ENCODE measurements at places on chromosomes 16 and 17.

- no peak for DNase-seq
These were observed 2.7 kb upstream of the ZG16B start for GRCh38 chr16:2827374-2827791.

- DNase-seq = peak; percentile 64
These were observed 24.2 kb downstream of the KLHL36 start for GRCh38 chr16:84672276-84673202.

GRCh38 chr16:88938777-88939244 is 38.2 kb downstream of the CBFA2T3 start:
- DNase-seq = no peak

GRCh38 chr16:3022684-3023414 is 893 bp downstream of the HCFC1R1 start:
- DNase-seq = no peak

GRCh38 chr17:72046178-72046577 is 74.6 kb upstream of the SOX9 start:
- DNase-seq = no peak

DNA sequence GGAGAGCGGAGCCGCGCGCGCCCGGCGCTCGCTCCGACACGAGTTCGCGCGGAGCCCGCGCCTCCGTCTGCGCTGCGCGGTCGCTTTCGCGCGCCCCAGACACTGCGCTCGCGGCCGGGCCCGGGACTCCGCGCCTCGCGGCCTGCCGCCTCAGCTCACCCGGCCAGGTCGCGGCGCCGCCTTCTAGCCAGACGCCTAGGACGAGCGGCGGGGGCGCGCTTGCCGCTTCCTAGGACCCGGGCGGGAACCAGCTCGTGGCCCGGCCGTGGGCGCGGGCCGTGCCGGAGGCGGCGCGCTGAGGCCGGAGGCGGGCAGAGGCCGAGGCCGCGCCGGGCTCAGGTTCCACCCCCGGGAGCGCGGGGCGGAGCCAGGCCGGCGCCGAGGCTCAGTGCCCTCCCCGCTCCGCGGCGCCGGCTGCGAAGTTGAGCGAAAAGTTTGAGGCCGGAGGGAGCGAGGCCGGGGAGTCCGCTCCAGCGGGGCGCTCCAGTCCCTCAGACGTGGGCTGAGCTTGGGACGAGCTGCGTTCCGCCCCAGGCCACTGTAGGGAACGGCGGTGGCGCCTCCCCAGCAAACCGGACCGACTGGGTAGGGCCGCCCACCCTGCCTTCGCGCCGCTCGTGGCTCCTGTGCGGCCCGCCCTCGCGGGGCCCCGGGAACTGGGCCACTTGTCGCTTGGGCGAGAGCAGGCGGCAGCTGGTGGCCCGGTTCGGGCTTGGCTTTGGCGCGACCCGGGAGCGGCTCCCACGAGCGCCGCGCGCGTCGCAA is at the start of gene SPHK1:
Gene SPHK1 (plus strand): TSS at position 388 of the 765 bp plus-strand sequence. CDS start 1,036 bp downstream, outside the sequence.
- DNase-seq = peak; percentile 70

GRCh38 chr16:50747207-50747956 is 5.5 kb downstream of the CYLD start:
- DNase-seq = peak; percentile 83

- DNase-seq = no peak
These were observed 6.1 kb upstream of the PYDC1 start for GRCh38 chr16:31223044-31223443.

- DNase-seq = no peak
These were observed 4.2 kb upstream of the GFOD2 start for GRCh38 chr16:67723151-67723910.

DNA sequence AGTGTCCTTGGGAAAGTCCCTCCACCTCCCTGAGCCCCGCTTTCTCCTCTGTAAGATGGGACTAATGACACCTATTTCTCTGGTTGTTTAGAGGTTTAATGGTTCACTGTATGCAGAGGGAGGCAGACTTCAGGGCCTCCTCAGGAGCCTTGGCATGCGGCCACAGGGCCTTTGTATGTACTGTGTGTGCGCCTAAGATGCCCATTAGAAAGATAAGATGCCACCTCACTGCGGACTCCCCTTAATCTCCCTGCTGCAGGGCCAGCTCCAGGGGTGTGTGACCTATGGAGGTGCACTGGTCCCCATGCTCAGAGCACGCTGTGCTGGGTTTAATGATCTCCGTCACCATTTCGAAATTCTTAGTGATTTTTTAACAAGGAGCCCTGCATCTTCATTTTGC is 59.3 kb downstream of the TMEM235 start:
- DNase-seq = no peak

DNA sequence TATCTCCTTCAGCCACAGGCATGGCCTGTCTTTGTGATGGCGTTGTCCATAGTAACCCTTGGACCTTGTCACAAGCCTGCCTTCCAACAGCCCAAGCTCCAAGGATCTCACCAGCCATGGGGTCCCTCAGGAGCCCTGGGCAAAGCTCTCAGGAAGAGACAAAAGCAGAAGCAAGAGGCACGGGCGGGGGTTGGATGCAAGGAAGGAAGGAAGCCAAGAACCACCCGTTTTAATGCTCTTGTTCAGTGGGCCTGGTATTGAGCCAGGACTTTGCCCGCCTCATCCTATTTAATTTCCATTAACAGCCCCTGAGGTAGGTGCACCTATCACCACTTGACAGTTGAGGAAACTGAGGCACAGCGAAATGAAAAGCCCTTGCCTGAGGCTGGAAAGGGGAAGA is 32.3 kb upstream of the GOSR2 start:
- no peak for DNase-seq

DNA sequence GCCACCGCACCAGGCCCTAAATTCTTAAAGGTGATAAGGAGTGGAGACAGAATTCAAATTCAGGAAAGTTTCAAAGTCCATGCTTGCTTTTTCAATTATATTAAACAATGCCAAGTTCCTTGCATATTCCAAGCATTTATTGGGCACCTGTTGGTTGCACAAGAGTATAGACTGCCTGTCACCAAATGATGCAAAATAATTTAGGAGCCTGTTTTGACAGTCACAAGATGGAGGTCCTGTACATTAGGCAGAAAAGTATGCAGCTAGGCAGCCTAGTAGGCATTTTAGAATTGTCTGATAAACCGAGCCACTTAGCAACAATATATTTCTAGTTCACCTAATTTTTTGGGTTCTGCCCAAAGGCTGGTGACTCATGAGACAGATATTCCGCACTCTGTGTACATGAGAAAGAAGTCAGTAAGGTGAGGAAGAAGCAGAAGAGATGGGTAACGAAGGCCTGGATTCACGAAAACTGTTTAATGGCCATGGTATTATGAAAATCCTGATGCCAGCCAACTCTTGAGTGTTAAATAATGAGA is 7.3 kb downstream of the ACACA start:
- DNase-seq = no peak

DNA sequence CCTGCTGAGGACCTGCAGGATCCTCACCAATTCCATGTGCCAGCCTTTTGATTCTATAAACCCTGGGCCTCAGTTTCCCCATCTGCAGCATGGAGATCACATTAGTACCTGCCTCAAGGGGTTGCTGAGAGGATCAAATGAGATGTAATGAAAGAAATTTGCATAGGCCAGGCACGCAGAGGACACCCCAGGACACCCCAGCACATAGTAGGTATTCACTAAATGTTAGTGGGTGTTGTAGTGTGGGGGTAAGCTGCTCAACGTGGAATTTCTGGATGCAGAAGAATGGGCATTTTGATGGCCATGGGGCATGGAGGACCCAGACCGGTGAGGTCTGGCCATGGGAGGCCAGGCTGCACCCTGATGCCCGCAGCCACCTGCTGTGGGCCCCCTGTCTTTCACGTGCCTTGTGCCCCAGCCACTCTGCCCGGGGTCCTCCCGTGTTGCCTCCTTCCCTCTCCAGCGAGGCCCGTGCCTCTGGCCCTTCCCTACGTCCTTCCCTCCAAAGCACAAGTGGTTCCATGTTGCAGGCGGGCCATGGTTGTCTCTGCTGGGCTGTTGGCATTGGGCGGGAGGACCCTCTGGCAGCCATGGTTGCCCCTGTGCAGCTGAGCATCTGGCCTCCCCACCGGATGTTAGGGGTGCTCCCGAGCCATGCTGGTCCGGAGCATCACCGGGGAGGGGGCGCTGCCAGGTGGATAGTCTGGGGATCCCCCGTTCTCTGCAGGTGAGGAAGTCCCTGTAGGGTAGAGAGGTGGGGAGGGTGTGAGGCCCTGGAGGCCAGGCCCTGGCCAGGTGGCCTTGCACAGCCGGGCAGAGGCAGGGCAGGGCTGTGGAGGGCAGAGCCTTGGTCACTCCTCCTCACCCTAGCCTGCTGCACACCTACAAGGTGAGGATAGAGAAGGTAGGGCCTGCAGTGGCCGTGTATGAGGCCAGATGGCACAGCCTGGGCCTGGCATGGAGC is 8.6 kb downstream of the MAP2K3 start:
- no peak for DNase-seq

DNA sequence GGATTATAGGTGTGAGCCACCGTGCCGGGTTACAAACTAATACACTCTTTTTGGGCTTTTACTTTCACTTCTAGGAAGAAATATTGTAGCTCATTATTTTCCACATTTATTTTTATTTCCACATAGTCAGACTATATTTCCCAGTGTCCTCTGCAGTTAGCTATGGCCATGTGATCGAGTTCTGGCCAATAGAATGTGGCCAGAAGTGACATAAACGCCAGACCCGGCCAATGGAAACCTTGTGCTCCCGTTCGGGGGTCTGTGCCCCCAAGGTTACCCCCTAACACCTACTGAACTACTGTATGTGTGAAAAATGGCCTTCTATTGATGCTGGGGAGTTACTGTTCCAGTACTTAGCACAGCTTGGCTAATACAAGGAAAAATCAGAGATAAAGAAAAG is 13.2 kb upstream of the RPTOR start:
- no peak for DNase-seq

DNA sequence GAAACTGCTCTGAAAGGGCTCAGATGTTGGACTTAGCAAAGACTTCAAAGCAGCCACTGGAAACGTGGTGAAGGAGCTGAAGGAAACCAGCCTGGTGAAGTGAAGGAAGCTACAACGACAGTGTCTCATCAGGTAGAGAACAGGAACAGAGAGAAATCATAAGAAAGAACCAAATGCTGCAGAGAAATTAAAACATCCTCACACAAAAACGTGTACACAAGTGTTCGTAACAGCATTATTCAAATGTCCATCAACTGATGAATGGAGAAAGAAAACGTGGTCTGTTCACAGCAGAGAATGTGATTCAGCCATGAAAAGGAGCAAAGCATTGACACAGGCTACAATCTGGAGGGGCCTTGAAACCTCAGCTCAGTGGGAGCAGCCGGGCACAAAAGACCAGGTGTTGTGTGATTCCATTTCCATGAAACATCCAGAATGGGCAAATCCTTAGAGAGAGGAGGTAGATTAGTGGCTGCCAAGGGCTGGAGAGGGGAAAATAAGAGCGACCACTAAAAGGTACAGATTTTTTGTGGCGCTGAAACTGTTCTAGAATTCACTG is 26.9 kb downstream of the IFT140 start:
- DNase-seq = no peak

DNA sequence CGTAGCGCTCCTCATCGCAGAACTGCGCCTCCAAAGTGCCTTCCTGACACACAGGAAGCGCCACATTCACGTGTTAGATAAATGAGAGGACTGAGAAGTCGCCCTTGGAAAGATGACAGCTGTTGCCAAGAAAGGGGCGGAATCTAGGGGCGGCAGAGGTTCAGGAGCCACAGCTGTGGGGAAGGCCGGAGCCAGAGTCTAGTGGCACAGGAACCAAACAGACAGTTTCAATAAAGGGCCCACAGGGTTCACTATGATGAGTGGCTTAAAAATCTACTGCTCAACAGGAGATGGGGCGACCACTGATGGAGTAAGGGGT is 4.7 kb downstream of the FLCN start:
- no peak for DNase-seq

GRCh38 chr16:54402270-54402669 is 115.7 kb upstream of the IRX3 start:
- DNase-seq = no peak

DNA sequence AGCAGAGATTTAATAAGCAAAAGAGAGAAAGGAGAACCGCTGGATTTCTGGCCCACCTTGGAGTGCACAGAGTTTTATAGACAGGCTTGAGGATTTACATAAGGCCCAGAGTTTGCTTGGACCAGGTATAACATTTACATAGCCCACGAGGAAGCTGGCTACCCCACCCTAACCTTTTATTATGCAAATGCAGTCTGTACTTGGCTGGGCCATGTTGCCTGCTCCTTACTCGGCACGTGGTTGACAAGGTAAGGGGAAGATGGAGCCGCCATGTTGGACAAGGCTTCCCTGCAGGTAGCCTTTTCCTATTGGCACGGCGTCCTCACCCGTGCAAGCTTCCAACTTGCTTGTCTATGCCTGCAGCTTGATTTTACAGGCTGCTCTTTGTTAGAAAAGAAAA is 35.2 kb upstream of the HS3ST3A1 start:
- no peak for DNase-seq

DNA sequence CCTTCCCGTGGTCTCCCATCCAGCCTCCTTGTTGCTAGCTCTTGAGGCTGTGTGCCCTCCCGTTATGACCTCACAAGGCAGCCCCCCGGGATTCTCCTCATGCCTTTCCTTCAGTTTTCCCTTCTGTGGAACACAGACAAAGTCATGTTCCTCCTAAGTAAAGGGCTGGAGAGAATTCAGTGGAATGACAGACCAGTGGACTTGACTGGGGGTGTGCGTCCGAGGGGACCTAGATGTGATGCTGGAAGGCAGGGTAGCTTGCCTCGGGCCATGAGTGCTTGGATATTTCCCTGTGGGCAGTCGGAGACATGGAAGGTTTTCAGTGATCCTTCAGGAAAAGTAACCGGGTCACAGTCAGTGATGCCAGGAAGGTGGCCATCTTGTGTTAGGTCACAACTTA is 240.9 kb downstream of the CCDC182 start:
- no peak for DNase-seq

GRCh38 chr17:74272731-74273201 is 1.3 kb upstream of the DNAI2 start:
- DNase-seq = no peak

- no peak for DNase-seq
These were observed 50.7 kb downstream of the ACTG1 start for GRCh38 chr17:81461607-81462500.

Data from AML-193 (cell line).